ENCODE measurements at places on chromosomes 1 and 21.
A peak's percentile ranks its signal among the peaks of the same experiment; 100 is the strongest.

GRCh38 chr1:67517046-67517445 is 86.8 kb upstream of the SERBP1 start:
- no peak for DNase-seq

- no peak for DNase-seq
Measured at GRCh38 chr1:168093616-168094015, 43.1 kb downstream of the GPR161 start.

DNA sequence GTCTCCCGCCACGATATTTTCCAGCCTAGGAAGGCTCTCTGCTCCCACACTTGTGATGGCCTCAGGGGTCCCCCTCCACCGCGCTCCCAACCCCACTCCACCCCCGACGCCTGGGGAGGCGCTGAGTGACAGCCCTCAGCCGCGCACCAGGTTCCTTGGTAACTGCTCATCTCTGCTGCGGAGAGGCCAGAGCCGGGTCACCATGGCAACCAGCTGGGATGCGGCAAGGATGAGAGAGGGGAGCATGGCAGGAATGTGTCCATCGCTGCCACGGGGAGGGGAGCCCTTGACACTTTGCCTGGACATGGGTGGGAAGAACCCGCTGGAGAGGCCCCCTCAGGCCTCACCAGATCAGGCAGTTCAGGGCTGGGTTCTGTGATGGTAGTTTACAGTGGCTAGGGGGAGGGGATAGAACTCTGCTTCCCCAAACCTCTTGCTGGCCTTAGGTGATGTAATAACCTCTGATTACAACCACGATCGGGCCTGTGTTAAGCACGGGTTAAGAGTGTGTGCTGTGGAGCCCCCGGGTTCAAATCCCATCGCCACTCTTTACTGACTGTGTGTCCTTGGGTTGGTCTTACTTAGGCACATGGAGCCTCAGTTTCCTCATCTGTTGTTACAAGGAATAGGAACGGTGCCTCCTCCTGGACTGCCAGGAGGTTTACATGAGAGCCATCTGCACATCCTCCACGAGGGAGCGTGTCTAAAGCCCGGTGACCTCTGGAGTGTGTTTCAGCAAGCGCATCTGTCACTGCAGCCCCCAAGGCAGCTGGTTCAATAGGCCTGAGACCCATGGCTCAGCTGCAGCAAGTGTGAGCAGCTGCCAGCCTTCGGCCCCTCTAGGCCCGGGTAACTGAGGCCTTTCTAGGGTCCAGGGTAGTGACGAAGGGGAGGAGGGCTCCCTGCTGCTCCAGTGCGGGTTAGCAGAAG is 6.3 kb downstream of the KIF17 start:
- no peak for DNase-seq

DNA sequence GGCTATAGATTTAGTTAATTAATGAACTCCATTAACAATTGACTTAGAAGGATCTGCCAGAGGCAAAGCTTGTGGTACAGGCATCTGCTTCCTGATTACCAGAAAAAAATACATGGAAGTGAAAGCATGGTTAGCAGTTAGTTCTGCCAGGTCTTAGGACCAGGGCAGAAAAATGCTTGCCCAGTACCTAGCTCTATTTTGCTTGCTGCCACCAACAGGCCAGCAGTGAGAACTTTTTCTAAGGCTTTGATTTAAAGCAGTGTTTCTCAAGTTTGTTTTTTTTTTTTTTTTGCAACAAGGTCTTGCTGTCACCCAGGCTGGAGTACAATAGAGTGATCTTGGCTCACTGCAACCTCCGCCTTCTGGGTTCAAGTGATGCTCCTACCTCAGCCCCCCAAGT is 16.4 kb upstream of the MTF1 start:
- no peak for DNase-seq

- no peak for DNase-seq
Measured at GRCh38 chr1:204373911-204374310, 14.2 kb upstream of the PLEKHA6 start.

DNA sequence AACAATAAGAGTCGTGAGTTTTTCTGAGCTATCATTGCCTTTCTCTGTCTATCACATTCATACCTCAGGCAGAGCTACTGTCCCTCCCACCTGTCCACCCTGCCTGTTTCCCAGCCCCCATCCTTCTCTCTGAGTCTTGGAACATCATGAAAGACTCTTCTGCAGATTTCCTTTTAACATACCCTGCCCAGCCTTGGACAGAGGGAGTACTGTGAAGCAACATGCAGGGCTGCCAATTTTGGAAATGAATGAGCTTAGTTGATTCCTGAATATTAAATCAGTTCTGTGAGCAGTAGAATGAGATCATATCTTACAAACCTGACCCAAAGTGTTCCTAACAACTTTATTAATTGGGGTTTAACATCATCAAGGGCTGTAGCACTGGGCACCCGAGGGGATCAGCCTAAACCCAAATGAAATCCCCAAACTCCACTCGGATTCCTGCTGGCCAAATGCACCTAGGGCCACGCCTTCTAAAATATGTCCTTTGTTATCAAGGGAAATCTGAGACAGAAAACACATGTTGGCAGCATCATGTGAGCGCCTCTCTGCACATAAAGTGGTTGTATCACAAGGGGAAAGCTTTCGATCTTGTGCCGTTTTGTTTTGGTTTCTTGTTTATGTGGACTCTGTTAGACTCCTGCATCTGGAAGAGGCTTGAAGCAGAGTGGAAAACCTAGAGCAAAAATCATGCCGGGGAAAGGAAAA is 357.6 kb downstream of the KIF26B start:
- DNase-seq = peak; percentile 43

GRCh38 chr1:34683616-34684015 is 71.2 kb upstream of the GJB5 start:
- no peak for DNase-seq

DNA sequence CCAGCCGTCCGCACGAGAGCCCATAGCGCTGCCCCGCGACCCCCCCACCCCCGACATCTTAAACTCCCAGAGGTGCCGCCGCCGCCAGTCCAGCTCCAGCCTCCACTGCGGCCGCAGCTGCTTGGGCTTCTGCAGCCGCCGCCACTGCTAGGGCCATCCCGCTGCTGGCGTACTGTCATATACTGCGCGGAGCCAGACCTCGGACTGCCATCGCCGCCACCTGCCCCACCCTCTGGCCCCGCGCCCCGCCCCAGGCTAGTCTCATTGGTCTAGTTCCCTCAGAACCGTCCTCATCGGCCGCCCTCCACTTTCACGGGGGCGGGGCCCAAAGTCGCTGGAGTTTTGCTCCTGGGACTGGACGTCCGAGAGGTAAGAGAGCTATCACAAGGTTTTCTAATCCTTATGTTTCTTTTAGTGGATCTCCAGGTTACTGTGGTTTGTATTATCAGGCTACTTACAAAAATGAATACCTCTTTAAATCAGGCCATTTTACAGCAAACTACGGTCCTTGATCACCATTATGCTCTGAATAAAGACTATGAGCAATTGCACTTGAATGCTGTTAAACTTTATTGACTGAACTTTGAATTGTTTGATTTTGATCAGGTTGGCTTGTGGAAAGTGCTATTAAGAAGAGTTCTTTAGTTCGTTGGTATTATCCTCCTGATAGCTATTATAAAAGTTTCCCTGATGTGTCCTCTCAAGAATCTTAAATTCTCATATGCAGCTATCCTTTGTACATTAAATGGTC is 2.8 kb upstream of the CD1D start:
- peak; percentile 85 for DNase-seq

- DNase-seq = no peak
Measured at GRCh38 chr1:232594768-232595698, 34.9 kb downstream of the SIPA1L2 start.

GRCh38 chr1:206694171-206695124 is 9.7 kb downstream of the MAPKAPK2 start:
- DNase-seq = no peak

GRCh38 chr1:203636291-203636690 is 9.7 kb downstream of the ATP2B4 start:
- DNase-seq = no peak

GRCh38 chr1:25088180-25088701 is 144.1 kb downstream of the SYF2 start:
- no peak for DNase-seq

DNA sequence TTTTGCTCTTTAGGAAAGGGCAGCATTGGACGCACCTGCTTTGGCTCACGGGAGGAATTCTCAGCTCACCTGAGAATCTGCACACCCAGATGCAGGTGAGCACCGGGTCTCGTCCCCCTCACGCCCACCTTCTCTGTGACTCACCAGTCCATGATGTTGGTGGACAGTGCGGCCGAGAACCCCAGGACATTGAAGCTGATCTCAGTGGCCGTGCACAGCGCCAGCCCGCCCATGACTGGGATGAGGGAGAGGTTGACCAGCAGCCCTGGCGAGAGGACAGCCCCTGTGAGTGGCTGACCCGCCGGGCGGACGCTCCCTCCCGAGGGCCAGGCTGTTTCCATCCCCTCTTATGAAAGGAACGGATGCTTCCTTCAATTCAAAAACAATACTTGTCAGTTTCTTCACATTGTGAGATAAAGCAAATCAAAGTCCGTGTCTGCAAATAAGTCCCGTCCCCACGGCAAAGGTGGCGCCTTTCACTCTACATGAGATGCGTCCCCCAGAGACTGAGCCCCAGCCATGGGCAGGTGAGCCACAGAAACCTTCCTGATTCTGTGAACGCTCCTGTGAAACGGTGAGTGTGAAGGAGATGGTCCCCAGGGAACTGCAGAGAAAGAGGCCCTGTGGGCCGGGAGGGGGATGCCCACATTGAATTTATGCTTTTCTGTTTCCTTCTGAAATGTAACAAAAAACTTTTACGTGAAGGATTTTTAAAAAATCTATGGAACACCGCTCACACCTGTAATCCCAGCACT is 12.7 kb upstream of the CDK11B start:
- DNase-seq = no peak

DNA sequence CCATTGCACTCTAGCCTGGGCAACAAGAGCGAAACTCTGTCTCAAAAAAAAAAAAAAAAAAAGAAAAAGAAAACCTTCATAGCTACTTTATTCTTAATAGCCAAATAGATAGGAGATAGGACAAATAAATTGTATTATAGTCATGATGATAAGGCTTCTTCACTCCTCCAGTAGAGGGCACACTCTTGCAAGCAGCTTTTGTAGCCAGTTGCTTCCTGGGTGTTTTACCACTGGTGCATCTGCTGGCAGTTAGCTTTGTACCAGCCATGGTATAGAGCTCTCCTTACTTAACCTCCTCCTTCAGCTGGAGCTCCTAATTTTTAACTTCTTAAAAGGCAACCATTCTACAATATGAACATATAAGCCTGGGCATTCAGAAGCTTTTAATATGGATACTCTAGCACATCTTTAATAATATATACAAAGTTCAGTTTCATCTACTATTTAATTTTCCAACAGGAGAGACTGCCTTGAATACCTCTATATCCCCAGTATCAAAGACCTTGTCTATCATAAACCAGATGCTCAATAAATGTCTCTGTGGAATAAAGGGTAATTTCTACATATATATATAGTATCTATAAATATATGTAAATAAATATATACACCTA is 35.8 kb downstream of the EVI5 start:
- peak; percentile 65 for DNase-seq

DNA sequence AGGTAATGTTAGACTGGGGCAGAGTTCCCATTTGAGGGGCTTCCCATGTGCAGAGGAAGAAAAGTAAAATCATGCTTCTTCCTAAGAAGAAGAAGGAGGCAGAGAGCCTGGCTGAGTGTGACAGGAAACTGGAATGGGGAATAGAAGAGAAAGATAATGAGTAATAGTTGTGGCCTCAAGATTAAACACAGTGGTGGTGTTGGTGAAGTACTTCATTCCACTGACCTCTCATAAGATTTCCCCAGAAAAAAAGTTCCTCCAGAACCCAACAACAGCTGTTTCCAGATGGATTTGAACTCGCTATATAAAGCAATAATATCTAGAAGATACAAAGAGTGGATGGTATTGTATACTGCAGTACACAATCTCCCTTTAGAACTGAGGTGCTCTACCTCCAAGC is 13.0 kb downstream of the RGS1 start:
- DNase-seq = peak; percentile 37

DNA sequence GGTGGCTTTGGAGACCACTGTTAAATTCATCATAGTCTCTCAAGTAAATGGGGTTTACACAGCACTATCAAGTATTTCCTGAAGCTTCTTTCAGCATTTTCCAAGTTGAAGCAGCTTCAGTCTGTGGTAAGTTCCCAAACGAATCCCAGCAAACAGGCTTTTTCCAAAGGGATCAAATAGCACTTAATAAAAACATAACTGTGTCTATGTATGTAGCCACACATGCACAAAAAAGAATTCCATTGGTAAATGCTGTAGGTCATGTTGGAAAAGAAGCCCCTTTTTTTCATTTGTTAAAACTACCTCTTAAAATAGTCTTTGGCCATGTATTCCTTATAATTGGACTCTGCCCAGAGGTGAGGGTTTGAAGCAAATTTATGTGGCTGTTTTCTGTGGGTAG is 69.8 kb downstream of the HHAT start:
- no peak for DNase-seq

DNA sequence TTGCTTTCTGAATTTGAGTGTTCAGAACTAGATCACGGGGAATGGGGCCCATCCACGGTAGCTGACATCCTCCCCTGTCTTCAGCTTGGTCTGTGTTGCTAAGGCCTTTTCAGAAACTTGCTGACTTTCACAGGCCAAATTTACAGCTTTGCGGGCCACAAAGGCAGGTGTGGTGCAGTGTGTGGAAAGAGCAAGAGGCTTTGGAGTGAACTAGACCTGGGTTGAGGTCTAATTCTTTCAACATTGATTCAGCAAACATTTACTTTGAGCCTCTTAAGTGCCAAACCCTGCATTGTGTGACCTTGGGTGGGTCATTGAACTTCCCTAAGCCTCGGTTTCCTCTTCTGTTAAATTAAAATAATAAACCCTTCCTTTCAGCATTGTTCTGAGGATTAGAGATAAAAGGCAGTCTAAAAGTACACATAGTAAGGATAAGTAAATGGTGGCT is 24.3 kb downstream of the STPG1 start:
- DNase-seq = no peak

GRCh38 chr1:58659516-58659915 is 40.3 kb downstream of the MYSM1 start:
- DNase-seq = no peak

GRCh38 chr1:47522935-47523834 is 85.3 kb downstream of the FOXD2 start:
- DNase-seq = no peak

GRCh38 chr1:199218065-199218464 is 579.2 kb downstream of the PTPRC start:
- DNase-seq = no peak

GRCh38 chr1:15088281-15088971 is 65.1 kb upstream of the TMEM51 start:
- DNase-seq = no peak

GRCh38 chr1:183039330-183039729 is 16.1 kb downstream of the LAMC1 start:
- no peak for DNase-seq

GRCh38 chr1:10973956-10974881 is 38.2 kb upstream of the TARDBP start:
- no peak for DNase-seq

GRCh38 chr1:234322979-234323378 is 50.3 kb upstream of the COA6 start:
- DNase-seq = no peak

- DNase-seq = no peak
Measured at GRCh38 chr1:91655912-91656449, 155.3 kb downstream of the CDC7 start.

- peak; percentile 94 for DNase-seq
Measured at GRCh38 chr1:32142446-32143301, 34.8 kb downstream of the KPNA6 start.
